NCI-H524 treated with DMSO at 0.1 percent for 48 hours (cell line): ENCODE measurements at places on chromosomes 4 and X.

GRCh38 chr4:141926406-141926805 is 290.0 kb downstream of the IL15 start:
- DNase-seq = no peak

DNA sequence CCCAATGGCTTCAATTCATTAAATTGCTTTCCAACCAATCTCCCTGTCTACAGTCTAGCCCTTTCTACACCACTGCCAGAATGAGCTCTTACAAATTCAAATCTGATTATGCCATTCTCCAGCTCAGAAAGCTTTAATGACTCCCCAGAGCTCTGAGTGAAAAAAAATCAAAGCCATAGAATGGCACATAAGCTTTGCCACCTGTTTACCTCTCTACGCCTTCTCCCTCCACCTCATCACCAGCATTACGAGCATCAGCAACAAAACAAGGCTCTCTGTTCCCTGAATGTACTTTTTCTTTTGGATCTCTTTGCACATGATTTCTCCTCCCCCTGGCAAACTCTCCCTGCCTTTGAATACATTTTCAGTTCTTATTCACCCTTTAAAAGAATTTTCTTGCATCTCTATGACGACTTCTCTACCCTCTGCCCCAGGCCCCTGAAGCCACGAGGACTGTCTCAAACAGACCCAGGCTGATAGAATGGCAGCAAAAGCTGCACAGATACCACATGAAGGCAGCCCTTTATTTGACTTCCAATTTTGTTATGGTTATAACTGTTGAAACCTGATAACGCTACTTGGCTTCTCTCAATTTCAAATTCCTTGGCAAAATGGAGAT is 516.0 kb downstream of the PCDH7 start:
- DNase-seq = peak; percentile 65

- no peak for DNase-seq
Measured at GRCh38 chr4:75686346-75686745, 13.1 kb upstream of the G3BP2 start.

DNA sequence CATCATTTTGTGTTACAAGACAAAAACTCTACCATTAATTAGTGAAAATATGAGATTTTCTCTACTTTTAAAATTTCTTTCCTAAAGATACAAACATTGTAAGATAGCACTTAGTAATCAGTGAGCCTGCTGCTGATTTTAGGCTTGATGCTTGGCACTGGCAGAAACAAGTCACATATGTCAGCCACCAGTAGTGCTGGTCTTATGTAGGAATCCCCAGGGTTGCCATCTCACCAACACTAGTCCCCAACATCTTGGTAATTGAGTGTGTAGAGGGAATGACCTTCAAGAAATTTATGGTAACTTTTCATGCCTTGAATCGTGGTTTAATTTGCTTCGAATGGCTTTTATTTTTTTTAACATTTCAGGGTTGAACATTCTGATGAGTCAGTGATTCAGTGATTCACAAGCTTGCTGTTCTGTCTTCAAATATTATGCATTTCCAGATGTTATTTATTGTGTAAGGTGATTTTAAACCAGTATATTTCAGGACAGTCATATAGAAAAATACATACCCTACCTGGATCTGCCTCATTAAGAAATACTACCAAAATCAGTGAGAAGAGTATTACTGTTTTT is 11.9 kb downstream of the EXOC1 start:
- DNase-seq = no peak

GRCh38 chr4:8699063-8699385 is 106.5 kb downstream of the CPZ start:
- no peak for DNase-seq

DNA sequence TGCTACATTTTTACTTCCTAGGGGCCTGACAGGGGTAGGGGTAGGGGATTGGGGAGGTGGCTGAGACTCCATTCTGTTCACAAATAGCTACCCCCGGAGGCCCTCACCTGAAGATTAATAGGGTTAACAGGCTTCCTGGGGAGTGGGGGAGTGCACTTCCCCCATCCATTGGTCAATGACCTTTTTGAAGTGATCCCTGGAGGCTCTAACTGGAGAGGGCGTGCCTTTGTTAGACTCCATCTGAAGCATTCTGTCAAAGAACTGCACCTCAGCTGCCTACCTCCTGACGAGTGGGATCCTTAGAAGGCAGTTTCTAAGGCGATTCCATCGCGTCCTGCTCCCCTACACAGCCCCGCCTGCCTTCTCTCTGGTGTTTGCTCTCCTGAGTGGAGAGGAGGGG is 10.0 kb upstream of the MTM1 start:
- no peak for DNase-seq

- DNase-seq = no peak
Measured at GRCh38 chrX:19343085-19343534, 617 bp upstream of the PDHA1 start.

GRCh38 chr4:42362591-42362990 is 34.7 kb upstream of the SHISA3 start:
- DNase-seq = no peak

- DNase-seq = no peak
Measured at GRCh38 chrX:139596068-139596467, 65.5 kb downstream of the F9 start.

DNA sequence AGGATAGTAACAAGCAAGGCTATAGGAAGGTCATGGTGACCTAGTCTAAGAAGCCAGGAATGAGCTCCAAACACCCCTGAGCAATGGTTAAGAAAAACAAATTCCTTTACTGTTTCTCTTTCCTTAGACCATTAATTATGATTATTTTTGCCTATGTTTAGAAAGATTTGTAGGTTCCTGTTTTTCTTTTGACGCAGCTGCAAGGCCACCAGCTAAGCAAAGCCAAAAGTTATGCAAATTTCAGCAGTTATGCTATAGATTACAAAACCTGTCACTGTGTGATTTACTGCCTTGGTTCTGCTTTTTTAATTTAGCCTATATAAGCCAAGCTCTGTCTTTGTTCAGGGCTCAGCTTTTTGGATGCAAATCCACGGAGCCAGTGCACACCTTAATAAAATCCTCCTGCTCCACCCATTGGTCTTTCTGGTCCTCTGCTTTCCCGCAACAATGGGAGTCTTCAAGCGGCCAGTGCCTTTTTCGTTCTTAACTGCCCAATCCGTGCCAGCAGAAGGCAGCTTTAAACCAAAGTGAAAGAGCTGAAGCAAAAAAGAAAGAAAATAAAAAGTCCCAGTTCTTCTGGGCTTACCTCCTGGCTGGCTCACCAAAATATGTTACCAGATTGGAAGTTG is 1.4 kb upstream of the CEP135 start:
- no peak for DNase-seq

- DNase-seq = no peak
Measured at GRCh38 chr4:6021831-6022606, 3.8 kb upstream of the C4orf50 start.

- no peak for DNase-seq
Measured at GRCh38 chr4:175671491-175671934, 140.6 kb downstream of the GPM6A start.

- DNase-seq = no peak
Measured at GRCh38 chrX:110462957-110463356, 104.3 kb downstream of the RTL9 start.

- no peak for DNase-seq
Measured at GRCh38 chrX:105723966-105724735, 98.2 kb upstream of the NRK start.

GRCh38 chr4:18931643-18932377 is 910.3 kb upstream of the LCORL start:
- no peak for DNase-seq

GRCh38 chrX:110853610-110854009 is 58.0 kb upstream of the CHRDL1 start:
- peak; percentile 60 for DNase-seq

DNA sequence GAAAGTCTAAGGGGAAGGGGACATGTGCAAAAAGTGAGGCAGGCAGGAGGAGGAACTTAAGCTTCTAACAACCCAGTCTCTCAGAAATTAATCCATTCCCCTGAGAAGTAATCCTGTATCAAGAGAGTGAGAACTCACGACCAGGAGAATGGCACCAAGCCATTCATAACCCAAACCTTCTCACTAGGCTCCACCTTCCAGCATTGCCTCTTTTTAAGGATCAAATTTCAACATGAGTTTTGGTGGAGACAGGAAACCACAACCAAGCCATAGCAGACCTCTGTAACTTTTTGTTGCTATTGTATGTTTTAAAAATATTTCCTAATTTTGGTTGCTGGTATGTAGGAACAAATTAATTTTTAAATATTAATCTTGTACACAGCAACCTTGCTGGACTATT is 32.8 kb downstream of the PASD1 start:
- DNase-seq = peak; percentile 2

- no peak for DNase-seq
Measured at GRCh38 chr4:10212400-10212799, 95.8 kb upstream of the WDR1 start.

- no peak for DNase-seq
Measured at GRCh38 chr4:73741031-73741749, 821 bp downstream of the CXCL8 start.

- no peak for DNase-seq
Measured at GRCh38 chrX:136967966-136968365, 65.8 kb downstream of the GPR101 start.

DNA sequence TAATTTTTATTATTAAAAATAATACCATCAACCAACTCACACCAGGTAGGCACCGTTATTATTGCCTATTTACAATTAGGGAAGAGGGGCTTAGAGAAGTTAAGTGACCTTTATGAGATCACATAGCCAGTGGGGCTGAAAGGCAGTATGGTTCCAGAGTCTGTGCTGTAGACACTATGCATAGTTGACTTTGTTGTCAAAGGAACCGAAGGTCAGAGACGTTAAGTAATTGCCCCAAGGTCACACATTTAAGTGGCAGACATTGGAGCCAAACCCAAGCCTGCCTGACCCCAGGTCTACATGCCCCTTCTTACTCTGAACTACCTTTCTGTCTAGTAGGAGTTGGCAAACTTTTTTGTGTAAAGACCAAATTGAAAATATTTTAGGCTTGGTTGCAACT is 36.4 kb downstream of the RHOH start:
- no peak for DNase-seq

- DNase-seq = no peak
Measured at GRCh38 chr4:112288455-112288854, 2.8 kb upstream of the TIFA start.

DNA sequence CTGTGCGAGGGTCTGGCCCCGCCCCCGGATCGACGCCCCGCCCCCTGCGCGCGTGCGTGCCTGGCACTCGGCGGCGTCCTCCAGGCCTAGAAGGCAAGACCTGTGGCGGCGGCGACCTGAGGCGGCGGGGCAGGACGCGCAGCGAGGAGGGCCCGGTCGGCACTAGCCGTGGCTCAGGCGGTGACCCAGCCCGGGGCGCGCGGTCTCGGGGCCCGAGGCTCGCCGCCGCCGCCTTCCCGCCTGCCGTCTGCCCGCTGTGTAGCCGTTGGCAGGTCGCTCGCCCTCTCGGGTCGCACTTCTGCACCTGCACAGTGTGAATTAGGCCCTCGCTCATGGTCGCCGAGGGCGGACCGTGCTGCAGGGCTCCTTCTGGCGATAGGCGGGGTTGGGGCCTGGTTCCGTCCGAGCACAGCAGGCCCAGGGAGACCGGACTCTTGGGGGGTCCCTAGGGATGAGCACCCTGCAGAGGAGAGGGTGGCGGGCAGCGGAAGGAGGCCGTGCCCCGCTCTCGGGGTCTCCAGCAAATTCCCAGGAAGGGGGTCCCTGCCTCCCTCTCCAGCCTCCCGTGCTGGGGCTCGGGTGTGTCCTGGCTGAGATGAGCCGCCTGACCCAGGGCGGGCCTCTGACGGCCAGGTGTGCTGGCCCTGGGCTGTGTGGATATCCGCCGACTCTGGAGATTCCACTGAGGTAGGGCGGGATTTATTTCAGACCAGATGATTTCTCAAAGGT is 557 bp upstream of the FAM53A start:
- no peak for DNase-seq

DNA sequence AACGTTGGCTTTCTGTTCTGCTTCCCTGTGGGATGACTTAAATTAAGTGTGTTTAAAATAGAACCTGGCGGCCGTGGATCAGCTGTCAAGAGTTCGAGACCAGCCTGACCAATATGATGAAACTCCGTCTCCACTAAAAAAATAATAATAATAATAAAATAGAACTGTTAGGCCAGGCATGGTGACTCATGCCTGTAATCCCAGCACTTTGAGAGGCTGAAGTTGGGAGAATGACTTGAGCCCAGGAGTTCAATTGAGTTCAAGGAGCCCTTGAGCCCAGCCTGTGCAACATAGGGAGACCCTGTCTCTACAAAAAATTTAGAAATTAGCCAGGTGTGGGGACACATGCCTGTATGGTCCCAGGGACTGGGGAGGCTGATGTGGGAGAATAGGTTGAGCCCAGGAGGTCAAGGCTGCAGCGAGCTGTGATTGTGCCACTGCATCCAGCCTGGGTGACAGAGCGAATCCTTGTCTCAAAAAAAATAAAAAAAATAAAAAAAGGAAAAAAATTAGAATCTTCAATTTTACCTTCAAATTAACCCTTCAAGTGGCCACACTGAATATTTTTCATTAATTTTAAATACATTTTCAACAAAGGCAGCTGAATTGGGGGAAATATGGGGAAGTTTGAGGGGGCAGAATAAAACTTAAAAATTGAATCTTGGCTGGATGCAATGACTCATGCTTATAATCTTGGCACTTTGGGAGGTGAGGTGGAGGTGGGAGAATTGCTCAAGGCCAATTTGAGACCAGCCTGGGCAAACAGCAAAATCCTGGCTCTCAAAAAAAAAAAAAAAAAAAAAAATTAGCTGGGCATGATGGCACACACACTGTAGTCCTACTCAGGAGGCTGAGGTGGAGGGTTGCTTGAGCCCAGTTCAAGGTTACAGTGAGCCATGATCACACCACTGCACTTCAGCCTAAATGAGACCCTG is 31.8 kb upstream of the HSD17B13 start:
- no peak for DNase-seq

GRCh38 chr4:138749303-138749702 is 266.3 kb upstream of the NOCT start:
- DNase-seq = no peak

DNA sequence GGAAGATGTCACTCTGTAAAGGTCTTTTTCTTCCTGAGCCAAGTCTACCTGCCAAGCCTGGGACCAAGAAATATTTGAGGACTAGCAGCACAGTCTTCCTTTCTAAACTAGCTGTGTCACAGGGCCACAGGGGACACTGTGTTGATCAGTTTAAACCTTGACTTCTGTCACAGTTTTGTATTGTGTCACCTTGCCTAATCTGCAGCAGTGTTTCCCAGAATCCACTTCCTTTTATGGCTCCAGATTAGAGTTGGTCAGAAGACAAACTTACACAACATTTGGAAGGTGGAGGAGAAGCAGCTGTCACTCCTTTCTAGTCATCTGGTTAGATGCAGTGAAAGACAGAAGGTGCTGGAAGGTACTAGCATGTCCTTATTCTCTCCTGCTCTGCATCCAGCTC is 143.1 kb upstream of the BCOR start:
- no peak for DNase-seq
